ENCODE measurements at places on chromosomes 3 and 15. TPM values are rescaled to one million over a fixed set of nuclear protein-coding genes. Genes with fewer than 3 reads are reported as not detected.

BCL2A1 gene
- 0.16 TPM for polyA plus RNA-seq

ZNF660 gene
- 1.4 TPM for polyA plus RNA-seq

CYP8B1 gene
- polyA plus RNA-seq, result not detected

SLC12A8 gene
- 13.2 TPM for polyA plus RNA-seq

CLSTN2 gene
- polyA plus RNA-seq, result 0.02 TPM

GOLGA6B gene
- polyA plus RNA-seq, result 0.03 TPM

ADAMTS17 gene
- not detected for polyA plus RNA-seq

MOBP gene
- not detected for polyA plus RNA-seq

DNA sequence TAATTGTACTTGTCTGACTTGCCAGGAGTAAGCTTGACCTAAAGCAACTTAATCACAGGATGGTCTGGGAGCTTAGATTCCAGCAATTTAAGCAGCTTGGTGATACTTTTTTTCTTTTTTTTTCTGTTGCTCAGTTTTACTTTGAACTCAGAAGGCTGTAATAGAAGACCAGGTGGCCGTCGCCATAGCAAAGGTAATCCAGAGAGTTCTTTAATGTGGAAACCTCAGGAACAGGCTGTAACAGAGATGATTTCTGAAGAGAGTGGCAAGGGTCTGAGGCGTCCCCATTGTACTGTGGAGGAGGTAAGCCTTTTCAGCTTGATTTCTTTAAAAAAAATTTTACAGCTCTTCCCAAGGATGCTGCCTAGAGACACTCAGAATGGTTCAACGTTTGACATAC lies 20.1 kb downstream of the SENP2 start:
- no peak for DNase-seq

DNA sequence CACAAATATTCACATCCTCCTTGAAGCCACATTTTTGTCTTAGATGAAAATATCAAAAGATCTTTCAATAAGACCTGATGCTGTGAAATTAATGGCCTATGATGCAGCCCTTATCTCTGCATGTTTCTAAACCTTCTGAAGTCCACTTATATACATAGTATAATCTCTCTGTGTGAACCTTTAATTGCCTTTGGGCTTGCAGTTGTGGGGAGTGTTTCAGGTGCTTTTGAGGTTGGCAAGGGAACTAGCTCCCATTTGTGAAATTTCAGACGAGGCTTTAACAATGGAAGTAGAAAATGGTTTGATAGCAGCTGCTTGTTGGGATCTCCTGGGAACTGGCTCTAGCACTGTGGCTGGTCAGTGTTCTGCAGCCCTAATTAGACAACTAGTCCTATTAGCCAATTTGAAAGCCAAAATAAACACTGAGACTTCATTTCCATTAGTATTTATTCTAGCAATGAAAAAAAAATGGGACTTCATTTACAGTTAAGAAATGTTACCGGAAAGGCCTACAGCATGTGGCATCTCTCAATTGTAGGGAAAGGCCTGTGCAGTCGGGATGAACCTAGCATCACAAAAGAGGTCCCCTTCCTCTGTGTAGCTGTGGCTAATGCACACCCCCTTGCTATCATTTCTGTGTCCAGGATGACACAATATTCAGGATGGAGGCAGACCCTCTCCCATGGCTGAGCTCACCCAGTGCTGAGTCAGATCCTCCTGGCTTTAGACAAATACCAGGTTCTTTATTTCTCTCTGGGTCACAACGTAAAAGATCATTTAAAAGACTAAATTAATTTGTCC lies 140.7 kb upstream of the TRIM42 start:
- no peak for DNase-seq

DNA sequence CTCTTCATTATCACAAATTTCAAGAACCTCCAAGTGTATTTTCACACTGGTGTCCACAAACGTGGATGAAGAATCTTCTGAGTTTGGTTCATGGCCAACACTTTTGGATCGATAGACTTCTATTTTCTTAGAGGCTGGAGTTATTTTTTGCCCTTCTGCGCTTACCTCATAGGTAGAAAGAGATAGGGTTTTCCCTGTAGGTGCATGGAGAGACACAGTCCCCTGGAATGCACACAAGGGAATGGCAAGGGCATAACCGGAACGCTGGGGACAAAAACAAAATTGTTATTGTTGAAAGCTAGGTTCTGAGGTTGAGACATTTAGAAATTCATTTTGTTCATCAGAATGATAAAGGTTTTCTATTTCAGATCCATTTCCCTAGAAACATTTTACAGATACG lies 13.7 kb upstream of the DHX36 start:
- no peak for DNase-seq

DNA sequence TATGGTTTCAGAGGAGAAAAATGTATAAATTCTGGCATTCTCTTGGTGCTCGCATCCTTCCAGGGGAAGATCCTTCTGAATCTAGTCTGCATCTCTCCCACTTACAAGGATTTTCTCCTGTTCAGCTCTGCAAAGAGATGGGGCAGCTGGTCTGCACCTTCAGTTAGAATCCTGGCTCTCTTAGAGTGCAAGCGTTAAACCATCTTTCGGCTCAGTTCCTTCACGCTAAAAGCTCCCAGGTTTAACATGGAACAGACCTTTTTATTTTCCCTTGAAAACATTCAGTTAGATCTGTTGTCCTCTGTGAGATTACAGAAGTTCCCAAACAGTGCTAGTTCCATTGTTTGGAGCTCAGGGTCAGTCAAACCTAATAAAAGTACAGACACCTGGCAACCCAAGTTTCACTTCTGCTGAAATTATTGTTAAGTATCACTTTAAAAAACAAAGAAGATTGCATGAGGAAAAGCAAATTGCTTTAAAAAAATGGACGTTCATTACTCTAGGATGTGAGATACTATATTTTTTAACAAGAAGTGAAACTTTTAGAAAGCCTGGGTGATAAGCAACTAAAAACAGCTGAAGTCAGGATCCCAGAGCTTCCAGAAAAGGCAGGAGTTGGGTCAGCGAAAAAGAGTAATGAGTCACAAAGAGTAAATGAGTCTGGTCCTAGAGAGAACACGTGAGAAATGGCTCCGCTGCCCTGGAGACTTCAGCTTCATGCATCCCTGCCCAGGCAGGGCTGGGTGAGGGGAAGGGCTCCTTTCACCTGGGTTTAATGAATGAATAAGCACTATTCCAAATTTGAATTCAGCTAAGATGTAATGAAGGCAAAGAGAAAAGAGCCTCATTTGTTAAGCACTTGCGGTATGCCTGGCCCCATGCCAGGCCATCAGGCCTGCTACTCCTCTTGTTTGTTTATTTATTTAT lies 63.3 kb downstream of the ABTB1 start:
- no peak for DNase-seq

GRCh38 chr15:90022905-90023700 lies 22.0 kb downstream of the ZNF710 start:
- no peak for DNase-seq

DNA sequence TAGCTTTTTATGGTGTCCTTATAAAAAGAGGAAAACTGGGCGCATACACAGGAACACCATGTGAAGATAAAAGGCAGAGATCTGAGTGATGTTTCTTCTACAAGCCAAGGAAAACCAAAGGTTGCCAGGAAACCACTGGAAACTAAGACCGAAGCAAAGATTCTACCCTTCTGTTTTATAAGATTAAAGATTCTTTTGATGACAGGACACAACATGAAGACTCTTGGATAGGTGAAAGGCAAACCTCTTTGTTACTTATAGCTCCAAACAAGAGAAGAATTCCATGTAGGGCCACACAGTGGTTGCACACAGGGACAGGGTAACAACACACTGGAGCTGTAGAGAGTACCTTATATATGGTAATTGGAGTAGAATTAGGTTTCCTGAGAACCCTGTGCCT lies at the start of gene CD200R1L:
TSS of gene CD200R1L (minus strand) at position 101 of the 400 bp plus-strand sequence. CDS start 17,497 bp downstream, outside the sequence.
- no peak for DNase-seq

DNA sequence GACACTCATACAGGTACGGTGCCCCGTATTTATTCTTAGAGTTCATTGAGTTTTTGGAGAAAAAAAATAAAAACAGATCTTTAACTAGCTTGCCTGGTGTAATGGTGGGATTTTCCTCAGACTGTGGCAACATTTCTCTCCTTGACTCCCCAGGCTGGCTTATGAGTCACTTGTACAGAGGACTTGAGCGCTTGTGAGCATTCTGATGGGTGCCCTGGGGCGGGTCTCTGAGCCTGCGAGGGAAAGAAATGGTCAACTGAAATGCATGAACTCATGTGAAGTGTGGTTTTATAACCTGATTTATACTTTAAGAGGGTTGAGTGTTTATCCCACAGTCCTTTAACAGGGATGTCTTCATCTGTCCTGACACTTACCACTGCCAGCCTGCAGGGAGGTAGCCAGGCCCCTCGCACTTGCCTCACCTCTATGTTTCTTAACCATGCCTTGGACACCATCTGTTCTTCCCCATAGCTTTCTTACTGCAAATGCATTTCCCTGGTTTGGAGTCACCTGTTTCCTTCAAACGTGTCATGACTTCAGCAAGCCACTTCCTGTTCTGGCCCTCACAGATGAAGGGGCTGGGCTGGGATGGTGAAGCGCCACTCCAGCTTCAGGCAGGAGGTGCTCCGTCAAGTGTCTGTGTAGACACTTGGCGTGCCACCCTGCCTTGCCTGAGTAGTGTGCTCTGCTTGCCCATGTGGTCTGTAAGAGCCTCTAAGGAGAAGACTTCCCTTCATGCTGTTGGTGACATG lies 118.7 kb downstream of the PDE8A start:
- DNase-seq, result no peak

- DNase-seq, result no peak
These were observed 77.6 kb upstream of the ACP3 start for GRCh38 chr3:132239587-132239986.

DNA sequence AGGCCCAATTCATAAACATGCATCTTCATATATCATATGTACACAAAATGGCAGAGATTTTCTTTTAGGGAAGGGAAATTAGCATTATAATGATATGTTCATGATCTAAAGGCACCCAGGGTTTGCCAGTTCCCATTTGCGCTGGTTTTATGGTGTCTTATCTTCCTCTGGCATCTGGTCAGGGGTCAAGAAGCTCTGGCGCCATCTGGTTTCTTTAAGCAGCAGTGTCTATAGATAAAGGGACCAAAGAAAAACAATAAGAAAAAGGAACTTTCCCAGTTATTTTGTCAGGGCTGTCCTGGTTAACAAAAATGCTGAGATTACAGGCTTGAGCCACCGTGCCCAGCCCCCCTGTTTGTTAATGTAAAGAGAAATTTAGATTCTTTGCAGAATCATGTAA lies 3.3 kb upstream of the DCP1A start:
- DNase-seq, result peak; percentile 36

DNA sequence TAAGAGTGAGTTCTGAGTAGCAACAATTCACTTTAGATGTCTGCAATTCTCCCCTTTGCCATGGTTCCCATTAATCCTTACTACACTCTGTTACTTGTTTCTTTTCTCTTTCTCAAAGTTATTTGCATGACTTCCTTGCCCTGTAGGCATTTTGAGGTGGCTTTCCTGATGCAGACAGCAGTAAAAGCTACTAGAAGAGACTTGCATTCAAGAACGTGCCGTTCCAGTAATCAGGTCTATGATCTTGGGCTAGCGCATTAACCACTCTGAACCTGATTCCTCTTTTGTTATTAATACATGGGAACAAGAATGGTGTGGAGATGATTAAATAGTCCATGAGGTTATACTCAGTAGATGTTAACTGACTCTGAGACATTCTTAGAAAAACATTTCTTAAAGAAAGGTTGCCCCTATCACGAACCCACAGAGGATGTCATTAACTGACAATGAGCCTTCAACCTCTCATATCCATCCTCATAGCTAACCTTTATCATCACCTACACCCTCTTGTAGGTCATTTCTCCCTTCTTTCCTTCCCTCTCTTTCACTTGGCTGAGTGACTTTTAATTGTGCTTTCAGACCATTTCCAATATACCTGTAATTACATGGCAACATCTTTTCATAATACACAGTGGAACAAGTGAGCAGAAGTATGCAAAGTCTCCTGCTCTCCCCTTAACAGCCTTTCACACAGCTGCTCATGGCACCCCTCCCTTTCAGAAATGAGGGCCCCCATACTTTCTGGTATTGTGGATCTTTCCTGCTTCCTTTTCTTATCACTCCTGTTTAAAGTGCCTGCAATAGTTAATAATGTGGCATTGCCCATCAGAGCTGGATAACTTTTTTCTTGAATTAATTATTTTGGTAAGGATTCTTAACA lies 175.9 kb downstream of the CHST2 start:
- no peak for DNase-seq

- DNase-seq, result no peak
These were observed 87.4 kb downstream of the TRIM42 start for GRCh38 chr3:140765246-140765645.

DNA sequence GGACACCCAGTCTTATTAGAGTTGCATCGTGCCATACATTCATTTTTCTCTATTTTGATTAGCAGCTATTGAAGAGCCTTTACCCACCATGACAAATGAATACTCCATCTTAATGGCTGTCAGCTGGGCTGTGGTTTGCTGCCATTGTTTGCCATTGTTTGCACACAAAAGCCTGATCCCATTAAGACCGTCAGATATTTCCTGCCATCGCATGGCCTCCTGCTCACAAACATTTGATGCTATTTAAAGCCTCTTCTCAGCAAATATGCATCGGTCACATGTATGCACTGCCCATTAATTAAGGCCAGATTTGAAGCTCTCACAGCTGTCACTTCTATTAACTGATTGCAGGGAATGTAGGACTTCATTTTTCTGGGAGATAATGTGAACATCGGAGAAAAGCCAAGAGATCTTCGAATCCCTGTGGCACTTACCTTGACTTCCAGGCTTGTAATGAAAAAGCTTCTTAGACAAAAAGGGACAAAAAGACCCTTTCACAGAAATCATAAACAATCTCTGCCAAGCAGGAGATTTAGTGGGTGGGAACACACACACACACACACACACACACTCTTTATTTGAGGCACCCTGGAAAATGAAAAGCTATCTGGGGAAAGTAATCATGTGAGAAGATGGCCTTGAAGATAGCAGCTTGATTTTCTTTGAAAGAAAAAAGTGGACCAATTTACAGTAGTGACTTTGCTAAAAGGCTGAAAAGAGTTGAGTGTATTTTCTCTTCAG lies 175.4 kb upstream of the NR2E3 start:
- peak; percentile 24 for DNase-seq

- no peak for DNase-seq
These were observed 490.5 kb upstream of the NR2F2 start for GRCh38 chr15:95840004-95840403.

DNA sequence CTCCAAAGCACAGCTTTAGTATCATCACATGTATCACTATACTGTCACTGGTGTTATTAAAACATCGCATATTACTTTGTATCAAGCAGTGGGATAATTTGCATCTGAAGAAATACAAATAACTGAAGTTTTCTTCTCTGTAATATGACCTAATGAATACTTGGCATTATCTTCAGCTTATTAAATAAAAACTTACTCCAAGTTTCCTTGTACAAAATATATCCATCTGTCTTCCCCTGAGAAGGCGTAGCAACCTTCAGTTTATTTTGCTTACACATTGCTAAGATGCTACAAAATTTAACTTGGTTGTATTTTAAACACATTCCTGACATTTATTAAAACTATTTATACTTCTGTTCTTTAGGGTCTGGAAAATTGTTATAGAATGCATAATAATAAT lies 13.7 kb downstream of the FGF7 start:
- DNase-seq, result no peak

GRCh38 chr3:46544771-46545503 lies 21.2 kb downstream of the LRRC2 start:
- DNase-seq, result no peak

GRCh38 chr3:65914032-65914739 lies 124.5 kb downstream of the MAGI1 start:
- DNase-seq, result no peak
